Upper lobe of right lung (tissue), 1 donor: ENCODE measurements at places on chromosomes 11 and 22. TPM values are rescaled to one million over a fixed set of nuclear protein-coding genes. Genes with fewer than 3 reads are reported as not detected.
A peak's percentile ranks its signal among the peaks of the same experiment; 100 is the strongest.

The ROBO3 gene
- 12.6 TPM for total RNA-seq

The TMEM191C gene
- total RNA-seq: 4.0 TPM

The FGF19 gene
- not detected for total RNA-seq

The IFITM10 gene
- 7.9 TPM for total RNA-seq

- H3K4me1 ChIP-seq: peaks cover 32% of the 10 kb centered on the region
- no peak for DNase-seq
- no peaks in the 10 kb centered on the region for H3K36me3 ChIP-seq
- no peaks in the 10 kb centered on the region for H3K27me3 ChIP-seq
- peak overlapping the region; percentile 70 for H3K4me3 ChIP-seq
Observed at GRCh38 chr11:575313-575995, 816 bp upstream of the PHRF1 start.

GRCh38 chr11:118180300-118180703 is 3.9 kb upstream of the SCN2B start:
- H3K27ac ChIP-seq: no peak overlapping the region
- H3K4me3 ChIP-seq: no peak overlapping the region
- H3K36me3 ChIP-seq: no peaks in the 10 kb centered on the region

DNA sequence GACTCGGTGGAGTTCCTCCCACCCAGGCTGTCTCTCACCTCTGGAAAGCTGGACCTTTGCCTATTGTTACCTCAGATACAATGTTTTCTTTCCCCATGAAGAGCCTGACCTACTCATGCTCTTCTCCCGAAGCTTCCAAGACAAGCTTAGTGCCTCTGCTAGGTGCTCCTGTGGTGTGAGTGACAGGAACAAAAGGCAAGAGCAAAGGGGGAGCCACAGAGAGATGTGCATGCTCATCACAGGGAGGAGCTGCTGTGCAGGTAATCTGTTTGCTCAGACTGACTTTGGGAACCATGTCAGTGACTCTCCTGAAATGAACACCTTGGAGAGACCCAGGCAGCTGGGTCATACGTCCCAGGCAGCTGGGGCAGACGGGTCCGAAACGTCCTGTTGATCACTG is 53.6 kb upstream of the VSTM5 start:
- H3K4me1 ChIP-seq: no peaks in the 10 kb centered on the region
- H3K4me3 ChIP-seq: no peak overlapping the region
- H3K36me3 ChIP-seq: no peaks in the 10 kb centered on the region
- H3K27me3 ChIP-seq: no peaks in the 10 kb centered on the region
- no peak for DNase-seq

- no peak overlapping the region for H3K4me3 ChIP-seq
- peak; percentile 58 for DNase-seq
- peaks cover 4% of the 10 kb centered on the region for H3K4me1 ChIP-seq
- H3K27ac ChIP-seq: no peak overlapping the region
Observed at GRCh38 chr11:78200553-78200952, 11.8 kb downstream of the USP35 start.

- H3K4me3 ChIP-seq: no peak overlapping the region
- no peaks in the 10 kb centered on the region for H3K36me3 ChIP-seq
- no peaks in the 10 kb centered on the region for H3K27me3 ChIP-seq
- H3K27ac ChIP-seq: no peak overlapping the region
- no peak for DNase-seq
Observed at GRCh38 chr11:129285402-129285786, 90.3 kb upstream of the BARX2 start.

GRCh38 chr11:59221441-59221840 is 8.7 kb upstream of the MPEG1 start:
- H3K36me3 ChIP-seq: no peaks in the 10 kb centered on the region
- no peak overlapping the region for H3K4me3 ChIP-seq
- H3K4me1 ChIP-seq: peaks cover 55% of the 10 kb centered on the region
- DNase-seq: no peak

DNA sequence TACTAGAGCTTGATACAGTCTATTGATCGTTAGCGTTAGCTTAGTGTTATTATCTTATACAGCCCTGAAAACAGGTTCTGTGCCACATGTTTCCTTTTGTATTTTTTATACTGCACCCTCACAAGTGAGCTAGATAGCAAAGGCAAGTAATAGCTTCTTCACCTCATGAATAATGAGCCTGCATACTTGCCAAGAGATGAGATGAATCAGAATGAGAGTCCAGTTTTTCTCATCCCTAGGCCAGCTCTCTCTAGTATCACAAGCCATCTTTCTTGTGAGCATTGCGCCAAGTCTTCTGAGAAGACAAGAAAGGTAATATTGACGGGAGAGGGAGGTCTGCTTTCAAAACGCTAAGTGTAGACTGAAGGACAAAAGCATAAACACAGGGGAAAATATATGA is 8.7 kb upstream of the CARD18 start:
- H3K36me3 ChIP-seq: no peaks in the 10 kb centered on the region
- H3K4me3 ChIP-seq: no peak overlapping the region
- H3K27ac ChIP-seq: no peak overlapping the region
- no peaks in the 10 kb centered on the region for H3K4me1 ChIP-seq
- no peaks in the 10 kb centered on the region for H3K27me3 ChIP-seq
- DNase-seq: no peak

DNA sequence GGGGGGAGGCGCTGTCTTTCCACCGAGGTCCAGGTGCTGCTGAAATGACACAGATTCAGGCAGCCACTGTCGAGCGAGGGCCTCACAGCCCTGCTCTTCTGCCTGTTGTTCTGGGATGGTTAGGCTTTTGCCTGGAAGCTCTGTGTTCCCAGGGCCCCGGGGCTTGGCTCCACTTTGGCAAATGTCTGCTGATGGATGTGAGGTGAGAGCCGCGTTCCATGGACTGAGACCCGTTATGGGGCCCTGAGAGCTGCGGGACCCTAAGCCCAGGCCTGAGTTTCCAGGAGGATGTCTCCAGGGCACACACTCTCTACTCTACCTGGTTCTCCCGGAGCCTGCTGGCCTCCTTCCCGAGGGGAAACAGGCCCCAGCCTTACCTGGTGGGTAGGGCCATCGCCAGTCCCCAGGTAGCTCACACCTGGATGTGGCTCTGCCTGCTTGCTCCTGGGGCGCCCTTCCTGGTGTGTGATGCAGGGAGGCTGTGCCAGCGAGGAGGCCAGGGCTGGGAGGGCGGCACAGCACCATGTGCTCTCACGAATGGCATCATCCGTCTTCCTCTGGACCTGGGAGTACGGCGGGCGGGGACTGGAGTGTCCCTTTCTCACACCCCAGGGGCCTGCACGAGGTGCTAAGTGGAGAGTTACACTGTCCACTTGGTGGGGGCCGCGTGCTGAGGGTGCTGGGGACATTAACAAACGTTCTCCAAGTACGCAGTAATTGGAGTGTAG is 435.5 kb downstream of the TBC1D22A start:
- H3K36me3 ChIP-seq: no peaks in the 10 kb centered on the region
- no peaks in the 10 kb centered on the region for H3K4me1 ChIP-seq
- no peak overlapping the region for H3K27ac ChIP-seq
- H3K27me3 ChIP-seq: no peaks in the 10 kb centered on the region
- H3K4me3 ChIP-seq: no peak overlapping the region
